ENCODE measurements at places on chromosomes 16 and 17.

DNA sequence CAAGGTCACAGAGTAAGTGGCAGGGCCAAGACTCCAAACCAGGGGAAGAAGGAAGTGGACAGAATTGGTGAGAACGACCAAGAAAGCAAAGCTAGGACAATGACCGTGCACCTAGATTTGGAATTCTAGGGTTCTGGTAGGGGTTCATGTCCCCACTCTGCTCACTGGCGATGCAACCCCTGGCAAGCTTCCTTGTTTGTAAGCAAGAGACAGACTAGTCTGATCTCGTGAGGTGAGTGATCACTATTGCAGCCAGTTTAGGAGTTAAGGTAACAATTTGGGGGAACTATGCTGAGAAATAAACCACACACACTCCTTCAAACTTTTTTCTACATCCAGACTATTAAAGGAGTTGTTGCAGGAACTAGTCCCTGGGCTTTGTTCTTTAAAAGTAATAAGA, 48.1 kb downstream of the XPO6 start:
- DNase-seq, result no peak

DNA sequence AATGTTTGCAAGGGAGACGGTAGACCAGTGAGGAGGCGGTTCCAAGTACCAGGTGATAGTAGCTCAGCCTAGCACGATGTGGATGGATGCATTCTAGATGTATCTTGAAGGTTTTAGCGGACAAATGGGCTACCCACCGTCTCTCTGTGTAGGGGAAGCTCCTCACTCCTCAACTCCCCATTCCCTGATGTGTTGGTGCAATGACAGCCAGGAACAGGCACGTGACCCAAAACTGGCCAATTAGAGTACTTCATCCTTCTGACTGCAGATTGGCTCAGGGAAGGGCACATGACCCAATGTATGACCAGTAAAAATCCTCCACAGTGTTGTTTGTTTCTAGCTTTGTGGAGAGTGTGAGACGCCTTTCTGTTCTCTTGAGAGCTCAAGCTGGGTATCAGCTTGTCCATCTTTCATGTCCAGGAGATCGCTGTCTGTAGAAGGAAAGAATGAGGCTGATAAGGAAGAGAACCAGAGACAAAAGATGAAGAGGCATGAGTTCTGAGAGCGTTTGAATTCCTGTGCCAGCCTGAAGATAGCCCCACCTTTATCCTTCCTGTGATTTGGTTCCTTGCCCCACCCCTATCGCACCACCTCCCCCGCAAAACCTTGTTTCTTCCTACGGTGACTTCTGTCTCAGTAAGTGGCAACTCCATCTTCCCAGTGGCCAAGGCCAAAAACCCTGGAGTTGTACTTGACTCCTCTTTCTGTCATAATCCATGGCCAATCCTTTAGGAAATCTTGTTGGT, 2.3 kb upstream of the BORCS6 start:
- no peak for DNase-seq

DNA sequence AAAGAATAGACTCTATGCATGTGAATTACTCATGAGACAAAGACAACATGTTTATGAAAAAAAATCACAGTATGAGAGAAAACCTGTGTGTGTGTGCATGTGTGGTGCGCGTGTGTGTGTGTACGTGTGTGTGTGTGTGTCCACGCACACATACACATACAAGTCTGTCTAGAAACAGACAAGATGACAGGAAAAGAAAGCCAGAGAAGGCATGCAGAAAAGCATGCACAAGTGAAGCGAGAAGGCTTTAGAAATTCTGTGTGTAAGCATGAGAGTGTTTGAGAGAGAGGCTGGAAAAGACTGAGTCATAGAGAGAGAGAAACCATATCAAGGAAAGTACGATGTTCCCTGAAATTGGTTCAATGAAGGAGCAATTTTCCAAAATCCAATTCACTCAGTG, 566.4 kb upstream of the C16orf82 start:
- no peak for DNase-seq

DNA sequence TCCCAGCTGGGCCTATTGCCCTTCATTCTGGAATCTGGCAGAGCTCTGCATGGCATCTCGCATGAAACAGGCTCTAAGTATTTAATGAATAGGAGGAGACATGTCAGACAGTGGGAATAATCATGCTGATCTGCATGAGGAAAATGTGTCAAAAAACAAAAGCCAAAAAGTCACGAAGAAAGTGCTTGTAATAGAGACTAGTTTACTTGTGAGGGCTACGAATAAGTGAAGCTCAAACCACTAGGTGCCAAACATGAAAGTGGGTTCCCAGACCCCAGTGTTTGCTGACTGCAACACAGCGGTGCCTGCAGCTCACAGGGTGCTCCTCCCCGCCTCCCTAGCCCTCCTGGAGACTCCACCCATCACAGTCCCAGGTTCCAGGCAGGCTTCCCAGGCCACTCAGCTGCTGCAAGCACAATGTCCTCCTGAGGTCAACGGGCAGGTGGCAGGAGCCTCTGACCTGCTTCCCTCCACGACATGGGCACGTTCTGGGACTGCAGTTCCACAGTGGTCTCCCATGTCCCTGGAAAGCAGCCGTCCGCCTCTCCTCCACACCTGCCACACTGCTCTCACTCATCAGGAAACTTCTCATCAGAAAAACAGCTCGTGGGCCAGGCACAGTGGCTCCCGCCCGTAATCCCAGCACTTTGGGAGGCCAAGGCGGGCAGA, 96.5 kb downstream of the ANKRD11 start:
- no peak for DNase-seq

GRCh38 chr16:24976971-24977677, 38.0 kb downstream of the ARHGAP17 start:
- DNase-seq, result no peak
